ENCODE measurements at places on chromosomes 13 and 19.
A peak's percentile ranks its signal among the peaks of the same experiment; 100 is the strongest.

- DNase-seq = peak; percentile 21
Measured at GRCh38 chr13:76516013-76516412, 370.2 kb downstream of the KCTD12 start.

GRCh38 chr19:40807147-40808020 is 8.4 kb downstream of the EGLN2 start:
- no peak for DNase-seq

DNA sequence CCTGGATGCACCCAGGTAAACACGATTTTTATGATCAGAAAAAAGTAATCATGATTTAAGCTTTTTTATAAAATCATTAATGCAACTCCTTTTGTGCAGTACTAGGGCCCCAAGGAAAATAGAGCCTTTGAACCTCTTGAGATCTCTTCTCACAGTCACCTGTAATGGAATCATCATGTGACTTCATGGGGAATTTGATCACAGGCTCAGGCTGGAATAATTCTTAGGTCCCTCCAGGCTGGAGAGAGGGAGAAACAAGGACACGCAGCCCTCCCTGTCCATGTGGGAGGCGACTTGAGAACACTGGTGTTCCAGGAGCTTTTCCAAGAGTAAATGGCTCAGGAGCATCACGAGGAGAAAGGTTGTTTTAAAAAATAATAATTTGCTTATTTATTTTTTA is 156.1 kb downstream of the NUFIP1 start:
- DNase-seq = no peak

DNA sequence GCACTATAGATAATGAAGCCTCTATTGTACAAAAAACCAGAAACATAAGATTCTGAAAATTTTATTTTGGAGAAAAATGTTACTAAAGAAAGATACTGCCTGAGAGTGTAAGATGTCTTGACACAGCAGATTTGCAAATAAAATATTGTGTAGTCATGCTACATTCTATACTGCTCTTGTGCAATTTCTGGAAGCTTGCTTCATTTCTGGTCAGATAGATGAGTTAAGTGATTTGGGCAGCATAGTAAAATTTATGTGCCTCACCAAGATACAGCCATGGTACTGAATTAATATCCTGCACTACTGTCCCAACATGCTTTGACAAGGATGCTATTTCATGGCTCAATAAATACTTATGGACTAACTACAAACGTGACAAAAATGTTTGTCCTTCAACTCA is 55.1 kb upstream of the STARD13 start:
- no peak for DNase-seq

GRCh38 chr19:3338541-3339181 is 27.7 kb upstream of the NFIC start:
- DNase-seq = no peak

GRCh38 chr13:41994696-41995095 is 33.8 kb upstream of the VWA8 start:
- DNase-seq = no peak

- no peak for DNase-seq
Measured at GRCh38 chr13:112890316-112891145, 78.5 kb upstream of the MCF2L start.

DNA sequence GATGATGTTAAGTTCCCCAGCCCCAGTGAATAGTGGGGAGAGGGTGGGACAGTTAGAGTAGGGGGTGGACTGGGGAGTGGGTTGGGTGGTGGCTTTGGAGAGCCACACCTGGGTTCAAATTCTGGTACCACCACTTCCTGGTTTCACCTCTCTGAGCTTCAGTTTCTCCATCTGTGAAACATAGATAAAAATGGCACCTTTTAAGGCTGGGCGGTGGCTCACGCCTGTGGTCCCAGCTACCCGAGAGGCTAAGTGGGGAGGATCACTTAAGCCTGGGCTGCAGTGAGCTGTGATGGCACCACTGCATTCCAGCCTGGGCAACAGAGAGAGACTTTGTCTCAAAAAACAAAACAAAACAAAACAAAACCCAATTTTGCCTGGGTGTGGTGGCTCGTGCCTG is 5.9 kb downstream of the VAV1 start:
- no peak for DNase-seq

GRCh38 chr19:10102787-10103236 is 334 bp upstream of the ANGPTL6 start:
- no peak for DNase-seq

GRCh38 chr19:12825254-12826131 is 8.9 kb downstream of the RTBDN start:
- no peak for DNase-seq

DNA sequence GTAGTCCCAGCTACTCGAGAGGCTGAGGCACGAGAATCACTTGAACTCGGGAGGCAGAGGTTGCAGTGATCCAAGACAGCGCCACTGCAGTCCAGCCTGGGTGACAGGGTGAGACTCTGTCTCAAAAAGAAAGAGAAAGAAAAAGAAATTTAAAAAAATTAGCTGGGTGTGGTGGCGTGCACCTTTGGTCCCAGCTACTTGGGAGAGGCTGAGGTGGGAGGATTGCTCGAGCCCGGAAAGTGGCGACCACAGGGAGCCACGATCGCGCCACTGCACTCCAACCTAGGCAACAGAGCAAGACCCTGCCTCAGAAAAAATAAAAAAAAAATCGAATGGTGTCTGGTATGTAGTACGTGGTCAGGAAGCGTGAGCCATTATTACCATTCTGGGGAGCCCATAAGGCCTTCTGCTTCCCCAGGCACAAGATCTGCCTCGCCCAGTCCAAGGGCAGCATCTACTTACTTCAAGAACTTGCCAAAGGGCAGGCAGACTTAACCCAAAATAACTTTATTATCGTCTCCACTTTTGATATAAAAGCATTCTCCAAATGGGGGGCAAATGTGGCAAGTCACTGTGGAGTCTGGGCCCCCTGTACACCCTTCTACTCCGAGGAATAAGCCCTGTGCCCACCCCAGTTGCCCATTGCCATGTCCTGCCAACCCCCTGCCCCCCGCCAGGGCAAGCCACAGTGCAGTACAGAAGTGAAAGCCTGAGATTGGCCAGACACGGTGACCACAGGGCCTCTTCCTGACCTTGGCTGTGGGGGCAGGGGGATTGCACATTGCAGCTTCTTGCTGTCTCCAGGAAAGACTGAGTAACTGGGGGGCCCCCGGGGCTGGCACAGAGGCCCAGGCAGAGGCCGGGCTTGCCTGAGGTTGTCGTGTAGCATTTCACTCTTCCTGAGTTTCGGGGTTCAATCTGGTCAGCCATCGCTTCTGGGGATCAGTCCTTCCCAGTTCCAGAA is 12.6 kb downstream of the CCL25 start:
- no peak for DNase-seq

DNA sequence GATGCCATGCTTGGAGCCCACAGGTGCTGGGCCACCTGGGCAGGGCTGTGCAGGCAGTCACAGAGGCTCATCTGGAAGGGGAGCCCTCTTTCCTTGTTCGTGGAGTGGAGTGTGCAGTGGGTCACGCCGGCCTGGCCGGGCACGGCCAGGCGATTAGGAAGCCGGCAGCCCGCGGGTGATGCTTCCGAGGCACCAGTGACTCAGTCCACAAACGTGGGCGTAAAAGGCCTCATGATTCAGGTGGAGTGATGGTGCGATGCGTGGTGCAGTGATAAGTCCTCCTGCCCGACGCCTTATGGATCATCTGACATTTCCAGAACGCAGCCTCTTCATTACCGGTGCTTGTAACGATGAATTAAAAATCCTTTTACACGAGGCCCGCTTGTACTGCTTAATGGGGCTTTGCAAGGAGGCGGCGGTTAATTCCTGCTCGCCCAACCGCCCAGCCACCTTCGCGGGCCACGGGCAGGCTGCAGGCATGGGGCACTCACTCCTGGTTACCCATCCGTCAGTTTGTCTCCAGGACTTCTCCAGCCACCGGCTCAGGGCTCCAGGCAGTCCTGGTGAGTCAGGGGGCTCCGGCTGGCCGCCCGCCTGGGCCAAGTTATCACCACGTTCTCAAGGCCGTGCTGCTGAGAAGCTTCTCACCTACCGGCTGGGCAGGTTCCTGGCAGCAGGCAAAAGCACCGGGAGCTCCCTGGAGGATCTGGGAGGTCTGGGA is 172.4 kb downstream of the KDM4B start:
- no peak for DNase-seq

DNA sequence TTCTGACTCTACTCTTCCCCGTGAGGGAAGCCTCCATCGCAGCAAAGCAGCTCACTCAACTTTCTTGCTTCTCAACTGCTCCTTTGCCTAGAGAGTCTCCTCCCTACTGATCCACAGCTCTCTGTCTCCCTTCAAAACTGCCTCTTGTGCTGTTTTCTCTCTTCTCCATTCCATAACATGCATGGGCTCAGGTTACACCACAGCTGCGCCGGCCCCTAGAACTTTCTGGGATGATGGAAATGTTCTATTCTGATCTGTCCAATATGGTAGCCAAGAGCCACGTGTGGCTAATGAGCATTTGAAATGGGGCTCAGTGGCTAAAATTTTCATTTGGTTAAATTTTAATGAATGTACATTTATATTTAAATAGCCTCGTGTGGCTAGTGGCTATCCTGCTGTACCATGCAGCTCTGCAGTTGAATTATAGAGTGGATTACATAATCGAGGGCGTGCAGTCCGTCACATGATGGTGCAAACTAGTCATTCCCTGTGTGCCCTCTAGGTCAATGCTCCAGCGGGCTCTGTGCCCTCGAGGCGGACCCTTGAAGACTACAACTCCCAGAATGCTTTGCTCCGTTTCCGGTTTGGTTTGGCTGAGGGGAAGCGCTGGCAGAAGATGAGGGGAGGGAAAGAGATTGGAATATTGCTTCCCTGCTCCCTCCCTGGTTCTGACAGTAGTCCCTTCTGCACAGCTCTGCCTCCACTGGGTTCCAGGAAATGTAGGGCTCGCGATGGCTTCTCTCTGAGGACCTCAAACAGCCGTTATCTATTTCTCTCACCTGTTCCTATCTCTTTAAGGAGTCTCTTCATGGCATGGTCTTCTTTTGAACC is 109.8 kb downstream of the CACNA1A start:
- no peak for DNase-seq

- peak; percentile 33 for DNase-seq
Measured at GRCh38 chr19:41175801-41176777, 16.9 kb upstream of the CYP2S1 start.

DNA sequence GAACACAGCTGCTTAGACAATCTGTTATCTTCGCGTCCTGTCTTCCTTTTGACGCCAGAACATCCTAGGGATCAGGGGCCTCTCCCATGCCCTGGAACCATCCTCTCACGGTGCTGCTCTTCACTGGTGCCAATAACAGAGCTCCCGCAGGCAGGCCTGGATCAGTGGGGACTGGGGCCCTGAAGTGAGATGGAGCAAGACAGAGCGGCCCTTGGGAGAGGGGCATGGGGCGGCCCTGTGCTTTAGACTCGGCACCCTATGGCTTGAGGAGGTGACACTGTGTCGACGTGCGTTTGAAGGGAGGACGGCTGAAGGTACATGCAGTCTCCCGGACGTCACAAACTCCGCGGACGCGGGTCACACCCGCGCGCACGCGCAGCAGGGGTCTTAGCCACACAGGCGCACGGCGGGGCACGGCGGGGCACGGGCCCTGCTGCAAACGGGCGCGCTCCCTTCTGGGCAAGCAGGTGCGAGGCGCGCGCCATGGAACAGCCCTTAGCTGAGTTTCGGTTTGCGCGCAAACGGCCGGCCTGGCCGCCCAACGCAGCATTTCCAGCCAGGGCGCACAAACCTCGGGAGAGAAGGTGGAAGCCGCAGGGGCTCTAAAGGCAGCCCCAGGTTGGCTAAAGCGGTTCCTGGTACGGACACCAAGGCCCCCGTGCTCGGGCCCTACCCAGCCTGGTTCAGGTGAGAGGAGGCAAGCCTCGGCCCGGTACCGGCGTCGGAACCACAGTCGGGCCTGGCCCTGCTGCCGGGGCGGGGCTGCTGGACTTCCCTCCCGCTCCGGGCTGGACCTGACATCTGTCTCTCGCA is 16.5 kb upstream of the RNF17 start:
- no peak for DNase-seq

DNA sequence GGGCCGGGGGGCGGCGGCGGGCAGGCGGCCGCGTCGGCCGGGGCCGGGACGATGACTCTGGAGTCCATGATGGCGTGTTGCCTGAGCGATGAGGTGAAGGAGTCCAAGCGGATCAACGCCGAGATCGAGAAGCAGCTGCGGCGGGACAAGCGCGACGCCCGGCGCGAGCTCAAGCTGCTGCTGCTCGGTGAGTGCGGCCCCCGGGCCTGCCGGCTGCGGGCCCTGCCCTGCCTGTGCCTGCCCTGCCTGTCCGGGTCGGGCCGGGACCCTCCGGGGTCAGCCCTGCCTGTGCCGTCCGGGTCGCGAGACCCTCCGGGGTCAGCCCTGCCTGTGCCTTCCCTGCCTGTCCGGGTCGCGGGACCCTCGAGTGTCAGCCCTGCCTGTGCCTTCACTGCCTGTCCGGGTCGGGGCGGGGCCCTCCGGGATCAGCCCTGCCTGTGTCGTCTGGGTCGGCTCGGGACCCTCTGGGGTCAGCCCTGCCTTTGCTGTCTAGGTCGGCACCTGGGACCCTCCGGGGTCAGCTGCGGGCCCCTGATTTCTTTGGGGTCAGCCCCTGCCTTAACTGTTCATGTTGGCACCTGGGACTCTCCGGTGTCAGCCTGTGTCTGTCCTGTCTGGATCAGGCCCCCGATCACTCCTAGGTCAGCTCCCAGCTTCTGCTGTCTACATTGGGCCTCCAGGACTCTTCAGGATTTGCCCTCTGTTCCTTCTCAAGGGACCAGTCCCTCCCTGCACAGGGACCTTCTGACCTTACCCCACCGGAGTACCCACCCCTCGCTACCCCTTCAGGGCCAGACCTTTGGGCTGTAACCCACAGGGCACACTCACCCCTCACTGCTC is 659 bp downstream of the GNA11 start:
- DNase-seq = no peak

DNA sequence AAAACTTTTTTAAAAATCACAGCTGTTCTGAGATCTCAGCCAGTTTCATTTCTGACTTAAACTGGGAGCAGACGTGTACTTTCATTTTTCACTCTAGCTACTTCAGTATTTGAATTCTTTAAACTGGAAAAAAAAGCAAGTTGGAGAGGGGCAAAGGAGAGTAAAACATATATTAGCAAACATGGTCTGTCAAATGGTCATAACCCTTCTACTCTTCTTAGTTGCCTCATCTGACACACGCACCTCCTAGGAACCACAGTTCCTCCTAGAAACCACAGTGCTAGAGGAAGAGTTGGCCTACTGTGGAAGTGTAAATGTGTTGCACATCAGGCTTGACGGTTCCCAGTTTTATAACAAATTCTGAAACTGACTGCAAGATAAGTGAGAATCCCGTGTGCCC is 47.2 kb downstream of the TM9SF2 start:
- no peak for DNase-seq

- DNase-seq = no peak
Measured at GRCh38 chr19:42475366-42475765, 32.6 kb upstream of the CXCL17 start.

DNA sequence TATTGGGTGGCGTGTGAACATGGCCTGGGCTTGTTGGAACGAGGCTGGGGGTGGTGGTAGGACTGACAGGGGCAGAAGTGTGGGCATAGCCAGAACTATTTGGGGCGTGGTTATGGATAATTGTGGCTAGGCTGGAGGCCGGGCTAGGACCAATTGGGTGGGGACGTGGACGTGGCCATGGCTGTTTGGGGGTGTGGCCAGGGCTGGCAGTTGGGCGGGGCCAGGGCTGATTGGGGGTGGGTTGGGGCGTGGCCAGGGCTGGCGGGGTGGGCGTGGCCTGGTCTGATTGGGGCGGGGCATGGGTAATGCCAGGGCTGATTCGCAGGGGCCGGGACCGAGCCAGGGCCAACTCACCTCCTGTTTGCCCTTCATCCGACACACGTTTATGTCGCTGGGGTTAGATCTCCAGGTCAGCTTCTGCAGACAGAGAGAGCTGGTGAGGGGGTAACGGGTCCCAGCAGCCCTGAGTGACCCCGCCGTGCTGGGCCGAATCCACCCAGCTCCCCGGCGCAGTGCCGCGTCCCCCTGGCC is 2.8 kb downstream of the SEMA6B start:
- DNase-seq = no peak

- DNase-seq = no peak
Measured at GRCh38 chr19:38293281-38293680, 10.8 kb upstream of the C19orf33 start.
